ENCODE measurements at places on chromosomes 5 and 9.
A peak's percentile ranks its signal among the peaks of the same experiment; 100 is the strongest.

- no peak for DNase-seq
These were observed 22.3 kb downstream of the PRELID2 start for GRCh38 chr5:145812877-145813276.

DNA sequence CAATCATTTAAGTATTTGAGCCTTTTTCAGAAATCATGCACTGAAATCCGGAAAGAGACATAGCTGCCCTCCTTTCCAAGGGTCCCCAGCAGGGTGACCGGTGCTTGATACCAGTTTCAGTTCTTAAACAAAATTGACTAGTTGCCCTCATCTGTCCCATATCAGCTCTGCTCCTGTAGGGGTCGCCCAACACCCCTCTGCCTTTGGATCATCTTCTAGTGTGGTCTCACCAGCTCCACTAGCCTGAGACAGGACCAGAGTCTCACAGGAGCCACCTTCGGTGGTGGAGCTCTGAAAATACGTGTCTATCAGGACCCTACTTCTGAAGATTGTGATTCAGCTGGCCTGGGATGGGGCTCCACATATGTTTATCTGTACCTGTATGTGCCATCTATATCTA lies 428.2 kb downstream of the ENC1 start:
- peak; percentile 34 for DNase-seq

- DNase-seq, result peak; percentile 90
These were observed 13.1 kb downstream of the PALM2AKAP2 start for GRCh38 chr9:109792951-109793546.

- DNase-seq, result peak; percentile 67
These were observed 33.5 kb downstream of the OR1J1 start for GRCh38 chr9:122444041-122444733.

DNA sequence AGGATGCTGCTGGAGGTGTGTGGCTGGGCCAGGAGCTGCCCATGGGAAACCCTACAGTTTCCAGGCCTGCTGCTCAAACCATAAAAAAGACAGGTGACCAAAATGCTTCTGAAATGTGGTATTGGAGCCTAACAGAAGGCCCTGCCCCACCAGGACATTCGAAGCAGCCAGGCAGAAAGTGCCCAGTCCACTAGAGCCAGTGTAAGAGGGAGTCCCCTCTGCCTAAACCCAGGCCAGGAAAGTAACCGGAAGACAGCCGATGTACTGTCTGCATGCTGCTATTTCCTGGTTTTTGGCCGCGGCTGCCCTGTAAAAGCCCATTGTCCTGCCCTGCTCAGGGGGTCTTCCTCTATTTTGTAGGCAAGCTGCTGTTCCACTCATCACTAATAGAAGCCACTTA lies 150.7 kb upstream of the IRX2 start:
- no peak for DNase-seq

GRCh38 chr9:127803507-127804352 lies 1.0 kb downstream of the FPGS start:
- peak; percentile 53 for DNase-seq

DNA sequence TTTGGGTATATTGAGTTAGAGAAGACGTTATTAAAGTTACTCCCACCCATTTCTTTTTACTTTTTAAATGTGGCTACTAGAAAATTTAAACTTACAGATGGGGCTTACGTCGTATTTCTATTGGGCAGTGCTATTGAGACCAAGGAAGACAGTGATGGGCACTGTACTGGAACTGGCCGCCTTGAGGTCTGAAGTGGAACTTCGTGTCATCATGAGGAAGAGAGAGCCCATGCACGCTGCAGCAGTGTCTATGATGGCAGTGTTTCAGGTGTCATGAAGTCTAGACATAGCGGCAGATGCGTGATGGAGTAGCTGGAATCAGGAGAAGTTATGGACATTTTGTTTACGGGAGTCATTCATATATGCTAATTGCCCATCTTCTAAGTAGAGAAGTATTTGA lies 143.7 kb downstream of the LRRC70 start:
- no peak for DNase-seq

- peak; percentile 91 for DNase-seq
These were observed 2.4 kb downstream of the LTC4S start for GRCh38 chr5:179795863-179796833.
